Natural killer cell (primary cell): ENCODE measurements at places on chromosomes 16 and 17. TPM values are rescaled to one million over a fixed set of nuclear protein-coding genes. Genes with fewer than 3 reads are reported as not detected.

Gene OTOP3
- total RNA-seq: not detected

Gene CES3
- total RNA-seq: 0.95 TPM

Gene ADAMTS18
- not detected for total RNA-seq

Gene SIRT7
- 94.9 TPM for total RNA-seq

Gene TOX3
- not detected for total RNA-seq

Gene LITAFD
- total RNA-seq: 1.1 TPM

Gene CFAP119
- total RNA-seq: 5.1 TPM

Gene GDPD1
- 4.0 TPM for total RNA-seq

Gene RDM1
- total RNA-seq: 1.00 TPM

Gene KRTAP2-2
- not detected for total RNA-seq

Gene NF1
- 30.3 TPM for total RNA-seq

Gene AANAT
- total RNA-seq: 0.28 TPM

Gene SAP30BP
- 240 TPM for total RNA-seq

Gene ZNF594
- 7.9 TPM for total RNA-seq

Gene MRC2
- total RNA-seq: 0.50 TPM

Gene SLC16A6
- 16.5 TPM for total RNA-seq

Gene TBC1D3I
- total RNA-seq: 1.3 TPM

Gene EMP2
- total RNA-seq: not detected

Gene NPIPA7
- total RNA-seq: 6.0 TPM

Gene CLEC10A
- 2.2 TPM for total RNA-seq

Gene RILP
- 2.3 TPM for total RNA-seq
